ENCODE measurements at places on chromosomes 16 and 17. TPM values are rescaled to one million over a fixed set of nuclear protein-coding genes. Genes with fewer than 3 reads are reported as not detected.

The CDH13 gene
- 76.5 TPM for total RNA-seq

The ASGR1 gene
- 4.3 TPM for total RNA-seq

- no peaks in the 10 kb centered on the region for H3K27me3 ChIP-seq
- no peak overlapping the region for H3K4me3 ChIP-seq
- peak overlapping the region; percentile 57 for H3K27ac ChIP-seq
- H3K4me1 ChIP-seq, result no peaks in the 10 kb centered on the region
- no peak for DNase-seq
- H3K36me3 ChIP-seq, result no peaks in the 10 kb centered on the region
Observed at GRCh38 chr17:6179017-6179416, 108.8 kb downstream of the WSCD1 start.

DNA sequence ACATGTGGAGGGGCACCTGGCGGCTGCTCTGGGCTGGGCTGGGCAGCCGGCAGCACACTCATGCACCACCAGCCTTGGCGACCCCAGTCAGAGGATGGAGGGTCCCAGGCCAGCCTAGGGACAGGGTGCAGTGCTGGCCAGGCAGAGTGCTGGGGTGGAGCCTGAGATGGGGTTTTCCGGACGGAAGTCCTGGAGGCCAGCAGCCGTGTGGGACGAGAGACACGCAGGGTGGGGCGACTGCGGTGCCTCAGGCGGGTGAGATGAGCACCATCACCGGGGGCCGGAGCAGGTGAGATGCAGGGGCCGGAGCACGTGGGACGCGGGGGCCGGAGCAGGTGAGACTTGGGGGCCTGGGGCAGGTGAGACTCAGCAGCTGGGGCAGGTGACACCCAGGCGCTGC, 55.2 kb downstream of the LMF1 start:
- H3K36me3 ChIP-seq, result peaks cover 77% of the 10 kb centered on the region
- no peak overlapping the region for H3K4me3 ChIP-seq
- peaks cover 66% of the 10 kb centered on the region for H3K4me1 ChIP-seq
- DNase-seq, result no peak
- H3K27ac ChIP-seq, result no peak overlapping the region
- no peaks in the 10 kb centered on the region for H3K27me3 ChIP-seq

GRCh38 chr17:80219013-80219762, 945 bp downstream of the SGSH start:
- peak overlapping the region; percentile 67 for H3K27ac ChIP-seq
- peak overlapping the region; percentile 51 for H3K4me3 ChIP-seq

All from spinal cord (tissue), 10 donors.